ENCODE measurements at places on chromosomes 3 and 15. TPM values are rescaled to one million over a fixed set of nuclear protein-coding genes. Genes with fewer than 3 reads are reported as not detected.
A peak's percentile ranks its signal among the peaks of the same experiment; 100 is the strongest.

Gene EOGT
- total RNA-seq, result 17.8 TPM

Gene CFAP100
- not detected for total RNA-seq

DNA sequence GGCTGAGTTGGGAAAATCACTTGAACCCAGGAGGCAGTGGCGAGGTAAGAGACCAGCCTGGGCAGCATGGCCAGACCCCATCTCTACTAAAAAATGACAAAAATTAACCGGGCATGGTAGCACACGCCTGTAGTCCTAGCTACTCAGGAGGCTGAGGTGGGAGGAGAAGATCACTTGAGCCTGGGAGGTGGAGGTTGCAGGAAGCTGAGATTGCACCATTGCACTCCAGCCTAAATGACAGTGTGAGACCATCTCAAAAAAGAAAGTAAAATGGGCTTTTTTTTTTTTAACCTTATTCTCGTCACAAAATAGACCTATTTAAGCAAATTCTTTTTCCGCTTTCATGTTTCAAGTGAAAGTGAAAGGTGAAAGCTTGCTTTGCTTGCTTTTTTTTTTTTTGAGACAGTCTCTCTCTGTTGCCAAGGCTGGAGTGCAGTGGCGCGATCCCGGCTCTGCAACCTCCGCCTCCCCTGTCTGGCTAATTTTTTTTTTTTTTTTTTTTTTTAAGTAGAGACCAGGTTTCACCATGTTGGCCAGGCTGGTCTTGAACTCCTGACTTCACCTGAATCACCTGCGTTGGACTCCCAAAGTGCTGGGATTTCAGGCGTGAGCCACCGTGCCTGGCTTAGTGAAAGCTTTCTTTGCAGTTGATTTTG, 3.6 kb downstream of the PDIA3 start:
- H3K4me1 ChIP-seq, result peaks cover 30% of the 10 kb centered on the region
- no peaks in the 10 kb centered on the region for H3K27me3 ChIP-seq
- peaks cover 5% of the 10 kb centered on the region for H3K36me3 ChIP-seq
- peak overlapping the region; percentile 75 for H3K27ac ChIP-seq
- peak overlapping the region; percentile 53 for H3K4me3 ChIP-seq
- DNase-seq, result no peak

DNA sequence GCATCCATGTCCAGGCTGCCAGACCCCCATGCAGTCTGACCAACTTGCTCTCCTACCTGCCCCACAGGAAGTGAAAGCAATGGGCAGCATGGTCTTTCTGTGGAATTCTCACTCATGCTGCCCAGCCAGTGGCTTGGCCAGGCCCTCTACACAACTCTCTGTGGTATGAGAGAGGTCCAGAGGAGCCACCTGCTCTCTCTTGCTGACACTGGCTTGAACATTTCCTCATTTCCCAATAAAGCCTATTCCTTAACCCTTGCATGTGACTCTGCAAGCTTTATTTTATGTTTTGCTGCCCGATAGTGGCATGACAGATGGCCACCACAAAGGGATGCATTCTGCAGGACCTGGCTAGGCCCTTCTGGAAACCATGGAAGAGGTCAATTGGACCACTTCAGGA, 53.8 kb downstream of the CCR1 start:
- no peak overlapping the region for H3K4me3 ChIP-seq
- H3K27me3 ChIP-seq, result no peaks in the 10 kb centered on the region
- no peak for DNase-seq
- H3K36me3 ChIP-seq, result no peaks in the 10 kb centered on the region

DNA sequence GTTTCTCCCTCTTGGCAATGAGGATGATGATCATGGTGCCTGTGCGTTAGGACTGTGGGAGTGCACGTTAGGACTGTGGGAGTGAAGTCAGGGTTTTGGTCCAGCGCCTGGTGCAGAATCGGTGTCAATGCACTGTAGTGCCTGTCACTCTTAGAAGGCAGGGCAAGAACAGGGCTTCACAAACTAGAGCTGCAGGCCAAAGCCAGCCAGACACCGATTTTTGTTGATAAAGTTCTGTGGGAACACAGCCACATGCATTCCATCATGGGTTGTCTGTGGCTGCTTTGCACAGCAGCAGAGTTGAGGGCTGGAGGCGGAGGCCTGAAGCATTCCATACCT, 32.6 kb upstream of the NR2C2 start:
- H3K27me3 ChIP-seq, result no peaks in the 10 kb centered on the region
- no peaks in the 10 kb centered on the region for H3K36me3 ChIP-seq
- no peaks in the 10 kb centered on the region for H3K4me1 ChIP-seq
- H3K27ac ChIP-seq, result no peak overlapping the region
- no peak overlapping the region for H3K4me3 ChIP-seq

- no peaks in the 10 kb centered on the region for H3K36me3 ChIP-seq
- no peaks in the 10 kb centered on the region for H3K27me3 ChIP-seq
- H3K4me3 ChIP-seq, result no peak overlapping the region
- DNase-seq, result no peak
- no peak overlapping the region for H3K27ac ChIP-seq
Observed at GRCh38 chr3:188584958-188585689, 431.2 kb downstream of the LPP start.
